ENCODE measurements at places on chromosomes 2 and 18. TPM values are rescaled to one million over a fixed set of nuclear protein-coding genes. Genes with fewer than 3 reads are reported as not detected.

GRCh38 chr18:30106356-30106755 is 936.2 kb downstream of the DSC3 start:
- DNase-seq: no peak

GRCh38 chr2:184308706-184309105 is 289.6 kb upstream of the ZNF804A start:
- no peak for DNase-seq

DNA sequence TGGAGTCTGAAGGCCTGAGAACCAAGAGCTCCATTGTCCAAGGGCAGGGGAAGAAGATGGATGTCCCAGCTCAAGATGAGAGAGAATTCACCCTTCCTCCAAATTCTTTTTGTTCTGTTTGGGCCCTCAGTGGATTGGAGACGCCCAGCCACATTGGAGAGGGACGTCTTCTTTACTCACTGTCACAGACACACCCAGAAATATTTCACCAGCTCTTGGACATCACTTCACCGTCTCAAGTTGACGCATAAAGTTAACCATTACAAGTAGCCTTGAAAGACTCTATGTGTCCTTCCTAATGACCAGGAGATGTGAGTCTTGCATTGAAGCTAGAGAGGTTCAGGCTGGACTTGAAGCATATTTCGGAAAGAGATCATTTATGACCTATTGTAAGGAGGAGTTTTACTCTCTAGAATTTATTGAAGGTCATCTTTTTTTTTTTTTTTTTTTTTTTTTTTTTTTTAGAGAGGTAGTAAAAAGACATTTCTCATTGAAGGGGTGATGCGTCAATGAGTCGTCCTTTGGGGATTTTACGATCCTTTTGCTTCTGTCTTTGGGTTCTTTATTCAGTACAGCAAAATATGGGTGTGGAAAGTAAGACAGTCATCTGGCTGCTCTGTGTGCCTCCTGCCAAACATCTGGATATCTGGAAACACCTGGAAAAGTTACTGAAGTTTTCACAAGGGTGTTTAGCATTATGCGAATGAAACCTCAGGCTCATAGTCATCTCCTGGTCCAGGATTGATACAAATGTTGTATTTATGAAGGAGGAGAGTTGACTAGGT is 118.1 kb downstream of the PRPF40A start:
- no peak for DNase-seq

FAP gene
- 1.2 TPM for total RNA-seq

DNA sequence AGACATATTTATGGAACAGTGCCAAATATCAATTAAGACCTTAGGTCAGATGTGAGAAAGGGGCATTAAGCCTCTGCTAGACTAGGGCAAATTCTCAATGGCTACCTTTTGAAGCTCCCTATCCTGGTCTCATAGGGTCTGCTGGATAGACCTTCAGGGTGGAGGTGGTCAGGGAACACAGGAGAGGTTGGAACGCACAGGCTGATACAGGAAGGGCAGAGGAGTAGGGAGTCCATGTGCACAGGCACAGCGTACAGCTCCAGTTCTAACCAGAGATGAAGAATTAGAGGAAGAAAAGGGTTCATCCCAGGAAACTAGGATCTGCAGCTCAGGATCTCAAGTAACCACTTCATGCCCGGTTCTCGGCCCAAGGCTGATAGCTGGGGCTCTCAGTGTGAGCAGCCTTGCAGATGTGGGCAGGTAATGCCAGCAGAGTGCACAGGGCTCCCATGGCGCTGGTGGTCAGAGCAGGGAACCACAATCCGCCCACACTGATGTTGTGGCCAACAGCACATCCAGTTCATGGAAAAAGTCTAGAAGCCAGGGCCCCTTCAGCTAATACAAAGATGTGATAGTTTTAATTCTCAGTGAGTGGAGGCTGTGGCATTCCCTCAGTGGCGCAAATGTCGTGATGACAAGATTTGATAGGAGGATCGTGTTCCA is 3.4 kb upstream of the EVA1A start:
- no peak for DNase-seq

Data from pancreas (tissue), 10 donors.